COR-L47 (cell line): ENCODE measurements at places on chromosomes 13 and 19.

- DNase-seq, result no peak
These were observed 3.8 kb downstream of the KDM4B start for GRCh38 chr19:4972509-4973230.

GRCh38 chr13:102692491-102692826, 2.4 kb downstream of the METTL21C start:
- DNase-seq, result no peak

- DNase-seq, result peak; percentile 89
These were observed 107.0 kb downstream of the RXFP2 start for GRCh38 chr13:31846182-31846938.

GRCh38 chr13:24651718-24652345, 28.4 kb upstream of the ATP12A start:
- DNase-seq, result no peak

DNA sequence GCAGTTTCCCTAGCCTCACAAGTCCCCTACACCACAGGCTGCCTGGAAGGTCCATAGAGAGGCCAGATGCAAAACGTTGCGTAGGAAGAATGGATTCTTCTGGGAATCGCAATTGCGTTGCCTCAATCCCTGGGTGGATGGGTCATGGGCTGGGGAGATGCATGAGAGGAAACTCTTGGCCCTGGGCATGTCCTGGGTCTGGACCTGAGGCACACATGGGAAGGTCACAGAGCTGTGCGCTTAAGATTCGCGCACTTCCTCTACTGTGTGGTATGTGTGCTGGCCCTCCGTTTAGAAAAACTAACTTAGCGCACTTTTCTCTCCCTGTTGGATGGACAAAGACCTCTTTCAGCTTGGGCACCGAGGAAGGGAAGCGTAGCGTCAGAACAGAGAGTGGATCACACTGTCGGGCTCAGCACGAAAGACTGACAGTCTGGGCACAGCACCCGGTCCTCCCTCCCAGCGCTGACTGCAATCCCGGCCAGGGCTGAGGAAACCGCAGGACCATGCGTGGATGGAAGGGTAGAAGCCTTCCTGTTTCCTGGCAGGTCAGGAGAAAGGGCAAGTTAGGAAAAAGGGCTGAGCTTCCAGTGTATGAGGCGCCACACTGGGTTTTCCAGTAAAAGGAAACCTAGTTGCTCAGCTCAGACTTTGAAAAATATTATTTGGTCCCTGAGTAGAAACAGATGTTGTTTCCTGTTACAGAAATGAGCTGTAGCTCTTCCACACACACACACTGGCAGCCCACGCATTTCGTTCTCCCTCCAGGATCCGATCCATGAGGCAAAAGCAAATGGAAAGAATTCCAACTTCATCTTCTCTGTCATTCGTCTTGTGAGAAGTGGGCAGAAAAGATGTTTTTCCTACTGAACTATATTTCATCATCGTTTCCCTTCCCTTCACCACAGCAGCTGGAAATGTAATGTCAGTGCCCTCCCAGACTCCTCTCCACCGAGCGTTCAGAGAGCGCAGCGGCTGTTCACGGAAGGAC, 86.0 kb downstream of the ING1 start:
- no peak for DNase-seq

DNA sequence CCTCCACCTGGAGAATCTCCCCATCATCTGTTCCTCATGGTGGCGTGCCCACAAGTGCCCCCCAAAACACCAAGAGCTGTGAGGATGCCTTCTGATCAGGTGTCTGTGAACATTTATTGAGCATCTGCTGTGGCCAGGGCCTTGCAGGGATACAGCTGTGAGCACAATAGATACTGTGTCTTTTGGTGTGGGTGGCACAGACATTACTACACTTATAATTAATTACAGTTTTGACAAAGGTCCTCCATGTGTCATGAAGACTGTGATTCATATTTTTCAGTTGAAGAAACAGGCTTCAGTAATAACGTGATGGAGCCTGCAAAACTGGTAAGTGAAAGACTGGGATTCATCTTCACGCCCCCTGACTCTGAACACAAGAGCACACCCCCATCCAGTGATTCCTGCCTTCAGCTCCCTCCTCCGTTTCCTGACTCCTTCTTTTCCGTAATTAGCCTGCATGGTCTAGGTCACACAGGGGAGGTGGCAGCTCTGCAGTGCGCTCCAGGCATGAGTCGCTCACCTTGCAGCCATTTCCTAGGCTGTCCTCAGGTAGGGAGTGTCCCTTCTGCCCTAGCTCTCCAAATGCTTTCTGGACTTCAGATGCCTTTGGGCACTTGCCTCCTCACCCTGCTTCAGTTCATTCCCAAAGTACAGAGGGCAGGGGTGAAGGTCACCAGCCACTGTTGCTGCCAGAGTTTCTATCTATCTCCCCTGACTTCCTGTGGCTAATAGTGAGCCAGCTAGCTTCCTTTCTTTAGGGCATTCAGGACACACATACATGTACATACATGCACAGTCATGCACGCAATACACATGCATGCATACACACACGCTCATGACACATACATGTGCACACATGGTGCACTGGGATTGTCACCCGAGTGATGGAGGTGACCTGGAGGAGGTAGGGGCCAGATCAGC, 66.5 kb downstream of the SIAH3 start:
- DNase-seq, result no peak

DNA sequence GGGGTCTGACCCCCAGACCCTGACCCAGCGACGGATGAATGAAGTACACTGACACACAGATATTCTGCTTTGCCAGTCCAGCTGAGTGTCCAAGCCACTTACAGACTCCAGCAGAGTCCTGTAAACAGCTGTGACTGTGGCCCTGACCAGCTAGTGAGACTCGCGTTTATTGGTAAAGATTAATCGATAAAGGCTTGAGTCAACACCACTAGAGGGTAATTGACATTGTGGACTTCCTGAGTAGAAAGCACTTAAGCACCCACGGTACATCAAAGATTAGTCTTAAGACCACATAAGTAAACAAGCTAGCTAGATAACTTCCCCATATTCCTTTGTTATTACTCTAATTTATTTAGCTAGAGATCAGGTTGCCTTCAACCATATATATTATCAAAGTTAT, 146.0 kb downstream of the OXGR1 start:
- DNase-seq, result no peak

GRCh38 chr19:18284712-18285360, 3.4 kb upstream of the JUND start:
- no peak for DNase-seq

DNA sequence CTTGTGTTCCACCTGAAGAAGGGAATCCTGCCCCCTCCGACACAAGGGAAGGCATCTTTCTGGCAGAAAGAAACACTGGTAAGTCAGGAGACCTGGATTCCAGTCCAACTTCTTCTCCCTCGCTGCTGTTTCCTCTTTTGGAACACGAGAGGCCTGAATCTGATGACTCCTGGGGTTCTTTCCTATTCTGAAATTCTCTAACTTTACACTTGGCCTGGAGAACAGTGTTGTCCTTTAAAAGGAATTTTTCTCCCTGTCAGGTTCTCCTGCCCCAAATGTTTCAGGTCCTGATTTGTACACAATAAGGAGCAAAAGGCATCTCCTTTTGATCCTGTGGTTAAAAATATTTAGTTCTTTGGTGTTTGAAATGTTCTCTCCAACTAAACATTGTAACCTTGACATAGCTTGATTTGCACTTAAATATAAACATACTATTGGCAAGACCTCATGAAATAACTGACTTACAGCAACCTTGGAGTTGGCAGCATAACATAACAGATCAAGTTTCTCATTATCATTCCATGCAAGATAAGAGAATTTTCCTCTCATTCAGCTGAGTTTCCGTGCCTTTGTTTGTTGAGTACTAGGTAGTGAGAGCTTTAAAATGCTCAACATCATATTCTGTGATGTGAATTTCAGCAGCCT, 244.8 kb downstream of the COG6 start:
- DNase-seq, result no peak

DNA sequence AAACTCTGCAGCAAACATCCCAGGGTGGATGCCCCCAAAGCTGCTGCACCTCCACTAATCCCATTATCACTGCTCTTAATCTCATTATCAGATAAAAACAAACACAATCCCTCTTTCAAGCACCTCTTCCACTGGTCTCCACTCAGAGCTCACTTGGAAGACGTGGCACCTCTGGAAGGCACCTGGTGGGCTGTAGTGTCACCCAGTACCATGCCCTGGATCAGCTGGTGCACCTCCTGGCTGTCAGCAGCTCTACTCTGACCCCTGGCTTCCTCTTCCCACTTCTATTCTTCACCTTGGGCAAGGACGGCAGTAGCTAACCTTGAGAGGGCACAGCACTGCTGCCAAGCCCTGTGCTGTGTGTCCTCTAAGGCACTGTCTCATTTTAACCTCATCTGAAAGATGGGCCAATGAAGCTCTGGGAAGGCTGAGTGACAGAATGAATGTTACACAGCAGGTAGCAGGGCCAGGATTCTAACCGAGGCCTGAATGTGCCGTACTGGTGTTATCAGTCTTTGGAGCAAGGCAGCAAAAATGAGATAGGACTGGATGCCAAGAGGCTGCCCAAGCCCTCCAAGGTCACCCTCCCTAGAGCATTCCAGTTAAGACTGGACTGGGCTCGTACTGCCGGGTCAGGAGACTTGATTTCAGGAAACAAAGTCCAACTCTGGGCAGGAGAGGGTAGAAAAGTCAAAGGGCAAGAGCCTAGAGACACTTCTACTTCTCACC, 7.4 kb downstream of the BRD4 start:
- no peak for DNase-seq

- DNase-seq, result no peak
These were observed 331.4 kb downstream of the HS6ST3 start for GRCh38 chr13:96421314-96421713.

DNA sequence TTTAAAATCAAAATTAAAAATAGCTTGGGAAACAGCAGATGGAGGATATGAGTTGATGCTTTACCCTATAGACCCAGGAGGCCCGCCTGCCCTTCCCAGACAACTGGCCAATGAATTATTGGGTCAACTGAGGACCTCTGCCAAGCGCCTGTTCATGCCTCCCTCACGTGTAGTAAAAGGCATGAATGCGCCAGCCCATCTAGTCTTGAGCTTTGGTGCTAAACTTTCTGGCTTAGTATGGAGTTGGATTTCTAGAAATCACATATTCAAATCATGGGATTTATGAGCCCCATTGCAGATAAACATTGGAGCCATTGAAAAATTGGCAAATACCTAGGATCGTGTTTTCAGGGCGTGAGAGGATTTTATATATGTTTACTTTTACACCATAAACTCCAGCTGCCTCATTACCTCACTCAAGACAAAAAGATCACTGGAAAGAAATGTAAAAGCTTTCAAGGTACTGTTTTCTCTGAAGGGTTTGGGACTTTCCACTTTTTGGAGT, 47.1 kb downstream of the COL4A2 start:
- DNase-seq, result no peak

DNA sequence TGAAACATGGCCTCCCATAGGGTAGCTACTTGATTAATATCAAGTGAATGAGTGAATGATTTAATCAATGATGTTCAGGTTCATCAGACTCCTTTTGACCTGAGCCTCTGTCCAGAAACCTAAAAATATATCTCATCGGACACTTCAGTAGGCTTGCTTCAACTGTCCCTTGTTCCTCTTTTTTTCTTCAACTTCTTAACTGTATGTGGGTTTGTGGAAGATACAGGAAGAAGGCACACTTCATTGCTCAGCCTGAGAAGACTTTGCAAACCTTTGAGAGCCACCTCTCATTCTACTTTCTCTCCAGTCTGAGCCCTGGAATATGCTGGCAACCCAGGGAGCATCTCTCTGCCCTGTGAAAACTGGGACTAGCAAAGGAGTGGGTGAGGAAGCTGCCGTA, 557.0 kb downstream of the FGF9 start:
- no peak for DNase-seq

- no peak for DNase-seq
These were observed 350.7 kb downstream of the LMO7 start for GRCh38 chr13:75986818-75987217.

GRCh38 chr19:14059652-14060155, 2.2 kb downstream of the PALM3 start:
- DNase-seq, result no peak

GRCh38 chr13:23623394-23623793, 53.2 kb downstream of the TNFRSF19 start:
- no peak for DNase-seq

- no peak for DNase-seq
These were observed 77.9 kb downstream of the CACNA1A start for GRCh38 chr19:13428352-13428751.

DNA sequence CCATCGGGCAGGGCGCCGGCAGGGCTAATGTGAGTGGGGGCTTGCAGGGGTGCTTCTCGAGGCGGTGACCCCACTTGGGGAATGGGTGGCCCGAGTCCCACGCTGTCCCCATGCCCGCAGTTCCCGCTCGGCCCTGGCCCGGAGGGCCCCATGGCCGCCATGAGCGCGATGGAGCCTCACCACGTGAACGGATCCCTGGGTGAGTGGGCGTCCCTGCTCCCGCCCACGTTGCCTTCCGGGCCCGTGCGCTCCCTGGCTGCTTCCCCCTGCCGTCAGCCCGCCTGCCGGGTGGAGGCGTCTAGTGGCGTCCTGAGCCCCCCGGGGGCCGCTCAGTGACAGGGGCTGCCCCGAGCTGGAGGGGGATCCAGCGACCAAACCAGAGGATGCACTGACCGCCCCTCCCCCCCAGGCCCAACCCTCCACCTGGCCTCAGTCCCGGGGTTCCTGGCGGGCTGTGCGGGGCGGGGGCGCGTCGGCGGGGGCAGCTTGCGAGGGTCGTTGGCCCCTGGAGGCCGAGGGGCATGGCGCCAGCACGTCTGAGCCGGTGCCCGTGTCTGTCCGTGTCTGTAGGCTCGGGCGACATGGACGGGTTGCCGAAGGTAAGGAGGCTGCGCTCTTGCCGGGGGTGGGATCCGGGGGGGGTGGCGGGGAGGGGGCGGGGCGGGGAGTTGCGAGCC, 4.8 kb downstream of the ISYNA1 start:
- peak; percentile 38 for DNase-seq

GRCh38 chr19:57887195-57887941, 1.5 kb downstream of the ZNF814 start:
- peak; percentile 8 for DNase-seq

DNA sequence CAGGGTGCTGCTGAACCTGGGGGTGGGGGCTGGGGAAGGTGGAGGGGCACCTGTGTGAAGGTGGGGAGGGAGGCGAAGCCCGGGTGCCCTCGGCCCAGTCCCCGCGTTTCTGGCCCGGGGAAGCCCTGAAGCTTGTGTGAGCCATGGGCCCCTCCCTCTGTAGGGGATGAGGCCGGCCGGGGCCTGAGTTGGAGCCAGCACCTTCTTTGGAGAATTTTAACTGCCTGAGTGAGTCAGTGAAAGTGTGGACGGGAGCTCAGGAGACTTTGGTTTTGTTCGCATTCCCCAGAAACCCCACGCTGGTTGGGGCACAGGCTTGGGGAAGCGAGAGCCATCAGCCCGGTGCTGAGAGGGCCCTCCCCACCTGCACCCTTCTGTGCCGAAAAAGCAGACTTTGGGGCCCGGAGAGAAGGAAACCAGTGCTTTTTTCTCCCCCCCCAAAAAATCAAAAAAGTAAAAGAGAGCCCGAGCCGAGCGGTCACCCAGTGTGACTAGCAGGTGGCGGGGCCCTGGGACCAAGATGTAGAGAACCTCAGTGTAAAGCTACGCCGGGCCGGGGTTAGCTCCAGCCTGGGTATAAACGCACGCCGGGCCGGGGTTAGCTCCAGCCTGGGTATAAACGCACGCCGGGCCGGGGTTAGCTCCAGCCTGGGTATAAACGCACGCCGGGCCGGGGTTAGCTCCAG, 45.1 kb downstream of the TMEM255B start:
- DNase-seq, result no peak
